ENCODE measurements at places on chromosomes 11 and 22. TPM values are rescaled to one million over a fixed set of nuclear protein-coding genes. Genes with fewer than 3 reads are reported as not detected.
A peak's percentile ranks its signal among the peaks of the same experiment; 100 is the strongest.

DNA sequence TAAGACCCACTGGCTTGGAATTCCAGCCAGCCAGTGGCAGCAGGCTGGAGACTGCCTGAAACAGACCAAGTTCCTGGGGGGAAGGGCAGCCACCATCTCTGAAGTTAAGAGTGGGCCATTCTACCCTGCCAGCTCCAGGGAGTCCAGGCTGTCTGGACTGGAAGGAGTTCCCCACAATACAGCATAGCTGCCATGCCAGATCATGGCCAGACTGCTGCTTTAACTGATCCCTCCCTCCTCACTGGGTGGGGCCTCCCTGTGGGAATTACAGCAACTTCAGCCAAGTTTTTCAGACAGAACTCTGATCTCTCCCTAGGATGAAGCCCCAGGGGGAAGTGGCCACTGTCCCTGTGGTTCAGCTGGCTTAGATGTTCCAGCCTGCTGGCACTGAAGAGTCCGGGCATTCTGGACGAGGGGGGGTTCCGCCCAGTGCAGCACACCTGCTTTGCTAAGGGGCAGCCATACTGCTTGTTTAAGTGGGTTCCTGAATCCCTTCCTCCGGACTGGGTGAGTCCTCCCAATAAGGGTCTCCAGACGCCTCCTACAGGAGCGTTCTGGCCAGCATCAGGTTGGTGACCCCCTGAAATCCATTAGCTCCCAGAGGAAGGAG, 455.4 kb downstream of the DLG2 start:
- no peak overlapping the region for H3K27ac ChIP-seq
- H3K4me3 ChIP-seq = no peak overlapping the region
- no peak for DNase-seq
- no peaks in the 10 kb centered on the region for H3K36me3 ChIP-seq

The OSBP2 gene
- total RNA-seq = 2.1 TPM

DNA sequence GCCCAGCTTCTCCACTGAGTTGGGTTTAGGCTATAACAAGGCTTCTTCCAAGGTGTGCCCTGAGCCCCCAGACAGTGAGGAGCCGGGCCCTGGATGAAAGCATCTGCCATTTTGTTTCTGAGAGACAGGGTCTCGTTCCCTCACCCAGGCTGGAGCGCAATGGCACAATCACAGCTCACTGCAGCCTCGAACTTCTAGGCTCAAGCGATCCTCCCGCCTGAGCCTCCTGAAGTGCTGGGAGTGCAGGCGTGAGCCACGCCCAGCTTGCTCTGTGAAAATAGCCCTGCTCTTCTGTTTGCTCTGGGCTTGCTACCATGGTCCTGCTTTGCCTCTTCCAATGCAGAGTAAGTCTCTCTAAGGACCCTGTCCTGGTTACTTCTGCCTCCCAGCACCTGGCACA, 6.7 kb downstream of the DENND6B start:
- no peaks in the 10 kb centered on the region for H3K36me3 ChIP-seq
- peaks cover 7% of the 10 kb centered on the region for H3K27me3 ChIP-seq
- peaks cover 2% of the 10 kb centered on the region for H3K4me1 ChIP-seq
- H3K27ac ChIP-seq = no peak overlapping the region

GRCh38 chr11:126528075-126528474, 172.6 kb downstream of the ST3GAL4 start:
- no peak for DNase-seq
- no peaks in the 10 kb centered on the region for H3K27me3 ChIP-seq
- no peak overlapping the region for H3K27ac ChIP-seq
- no peaks in the 10 kb centered on the region for H3K4me1 ChIP-seq
- H3K36me3 ChIP-seq = no peaks in the 10 kb centered on the region
- no peak overlapping the region for H3K4me3 ChIP-seq

GRCh38 chr11:112983887-112984286, 22.7 kb downstream of the NCAM1 start:
- H3K4me3 ChIP-seq = no peak overlapping the region
- H3K27ac ChIP-seq = no peak overlapping the region
- no peaks in the 10 kb centered on the region for H3K4me1 ChIP-seq
- H3K36me3 ChIP-seq = no peaks in the 10 kb centered on the region

- H3K27ac ChIP-seq = peak overlapping the region; percentile 73
- no peaks in the 10 kb centered on the region for H3K27me3 ChIP-seq
- peak overlapping the region; percentile 83 for H3K4me3 ChIP-seq
- peak; percentile 84 for DNase-seq
These were observed 10.2 kb downstream of the PACS1 start for GRCh38 chr11:66080055-66080817.
